ENCODE measurements at places on chromosomes 7 and 10. TPM values are rescaled to one million over a fixed set of nuclear protein-coding genes. Genes with fewer than 3 reads are reported as not detected.

FBXL13 gene
- 0.82 TPM for total RNA-seq

ACSM6 gene
- not detected for total RNA-seq

- DNase-seq = no peak
These were observed 273.1 kb downstream of the SEMA3D start for GRCh38 chr7:84913731-84914130.

- DNase-seq = no peak
These were observed 146.2 kb downstream of the WDR11 start for GRCh38 chr10:120997313-120997712.

DNA sequence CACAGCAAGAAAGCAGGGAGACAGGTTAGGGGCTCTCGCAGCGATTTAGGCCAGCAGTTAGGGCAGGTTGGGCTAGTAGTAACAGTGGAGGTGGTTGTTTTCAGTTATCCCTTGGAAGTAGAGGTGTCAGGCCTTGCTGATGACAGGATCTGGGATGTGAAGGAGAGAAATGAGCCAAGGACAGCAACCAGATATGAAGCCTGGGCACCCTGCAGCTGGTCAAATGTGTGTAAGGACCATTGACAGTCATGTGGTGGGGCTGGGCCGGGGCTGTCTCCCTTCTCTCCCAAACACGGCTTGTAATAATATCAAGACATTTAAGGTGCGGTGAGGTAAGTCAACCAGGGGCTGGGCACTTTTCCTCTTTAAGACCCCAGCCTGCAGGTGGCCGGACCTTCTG lies 112.5 kb upstream of the IGFBP3 start:
- DNase-seq = no peak

Measured in activated naive CD8-positive, alpha-beta T cell treated with anti-CD3 and anti-CD28 coated beads for 36 hours (primary cell).